Astrocyte (in vitro differentiated cells and primary cell): ENCODE measurements at places on chromosomes 4 and X.

DNA sequence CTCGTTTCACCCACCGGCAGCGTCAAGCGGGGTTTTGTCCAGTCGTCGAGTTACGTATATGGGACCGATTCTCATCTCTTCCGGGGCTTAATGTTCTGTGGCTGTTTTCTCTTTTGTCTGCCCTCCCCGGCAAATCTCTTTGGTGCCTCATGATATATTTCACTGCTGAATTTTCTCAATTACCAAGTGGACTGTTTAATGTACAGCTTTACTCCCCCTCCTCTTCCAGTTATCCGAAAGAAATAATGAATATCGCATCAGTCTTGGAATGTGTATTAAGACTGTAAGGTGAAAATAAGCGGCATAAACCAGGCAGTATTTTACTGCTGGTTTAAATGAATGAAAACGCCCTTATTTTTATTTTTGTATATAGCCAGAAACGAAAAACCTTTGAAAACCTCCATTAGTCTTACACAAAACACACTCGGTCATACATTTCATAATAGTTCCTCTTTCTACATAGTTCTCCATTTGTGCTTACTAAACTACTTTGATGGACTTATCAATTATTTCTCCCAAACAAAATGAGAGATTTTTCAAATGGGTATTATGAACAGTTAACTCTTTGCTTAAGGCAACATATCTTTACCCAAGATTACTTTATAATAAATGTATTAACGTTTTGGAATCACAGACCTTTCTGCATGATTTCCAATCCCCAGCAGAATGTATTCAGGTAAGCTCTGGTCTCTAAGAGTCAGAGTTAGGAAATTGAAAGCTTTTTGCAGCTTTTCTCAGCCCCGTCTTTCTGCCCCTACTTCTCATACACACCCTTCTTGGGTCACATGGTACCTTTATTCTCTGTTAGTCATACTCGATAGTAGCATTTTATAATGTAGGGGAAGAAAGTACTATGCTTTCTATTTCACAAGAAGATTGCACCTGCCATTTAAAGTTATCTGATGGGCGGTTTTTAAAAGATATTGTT is 979 bp downstream of the RP2 start:
- H3K27me3 ChIP-seq = no peaks in the 10 kb centered on the region
- H3K36me3 ChIP-seq = peaks cover 2% of the 10 kb centered on the region
- peaks cover 14% of the 10 kb centered on the region for H3K4me1 ChIP-seq
- peak overlapping the region; percentile 96 for H3K4me3 ChIP-seq
- peak overlapping the region; percentile 90 for H3K27ac ChIP-seq

- H3K36me3 ChIP-seq = no peaks in the 10 kb centered on the region
- no peaks in the 10 kb centered on the region for H3K27me3 ChIP-seq
- H3K4me1 ChIP-seq = no peaks in the 10 kb centered on the region
- no peak for DNase-seq
- no peak overlapping the region for H3K4me3 ChIP-seq
- H3K27ac ChIP-seq = no peak overlapping the region
Observed at GRCh38 chrX:96147681-96148080, 537.0 kb upstream of the DIAPH2 start.

DNA sequence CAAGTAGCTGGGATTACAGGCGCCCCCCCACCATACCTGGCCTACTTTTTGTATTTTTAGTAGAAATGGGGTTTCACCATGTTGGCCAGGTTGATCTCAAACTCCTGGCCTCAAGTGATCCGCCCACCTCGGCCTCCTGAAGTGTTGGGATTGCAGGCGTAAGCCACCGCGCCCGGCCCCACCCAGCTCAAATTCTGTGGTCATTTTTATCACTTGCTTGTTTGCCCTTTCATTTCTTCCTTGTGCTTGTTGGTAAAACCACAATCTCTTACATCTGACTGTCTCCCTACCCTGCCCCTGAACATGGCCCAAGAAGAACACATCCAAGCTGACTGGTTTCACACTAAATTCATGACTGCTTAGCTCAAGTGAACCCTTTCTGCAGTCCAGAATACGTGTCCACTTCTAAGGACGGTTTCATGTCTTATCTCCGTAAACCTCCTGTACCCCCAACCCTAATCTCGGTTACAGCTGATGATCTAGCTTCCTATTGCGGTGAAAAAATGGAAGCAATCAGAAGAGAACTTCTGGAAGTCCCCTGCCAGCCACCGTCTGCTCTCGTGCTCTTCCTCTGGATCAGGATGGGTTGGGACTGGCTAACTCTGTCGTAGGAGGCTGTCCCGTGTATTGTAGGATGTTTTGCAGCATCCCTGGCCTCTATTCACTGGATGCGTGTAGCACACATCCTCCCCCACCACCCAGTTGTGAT is 5.4 kb upstream of the RS1 start:
- no peak for DNase-seq
- no peaks in the 10 kb centered on the region for H3K4me1 ChIP-seq

GRCh38 chr4:158051401-158052235 is 121.2 kb downstream of the GASK1B start:
- H3K4me3 ChIP-seq = no peak overlapping the region
- DNase-seq = peak; percentile 97
- H3K36me3 ChIP-seq = no peaks in the 10 kb centered on the region

- no peaks in the 10 kb centered on the region for H3K36me3 ChIP-seq
- no peaks in the 10 kb centered on the region for H3K27me3 ChIP-seq
- H3K27ac ChIP-seq = no peak overlapping the region
Observed at GRCh38 chr4:55611358-55612059, 19.5 kb upstream of the PDCL2 start.

DNA sequence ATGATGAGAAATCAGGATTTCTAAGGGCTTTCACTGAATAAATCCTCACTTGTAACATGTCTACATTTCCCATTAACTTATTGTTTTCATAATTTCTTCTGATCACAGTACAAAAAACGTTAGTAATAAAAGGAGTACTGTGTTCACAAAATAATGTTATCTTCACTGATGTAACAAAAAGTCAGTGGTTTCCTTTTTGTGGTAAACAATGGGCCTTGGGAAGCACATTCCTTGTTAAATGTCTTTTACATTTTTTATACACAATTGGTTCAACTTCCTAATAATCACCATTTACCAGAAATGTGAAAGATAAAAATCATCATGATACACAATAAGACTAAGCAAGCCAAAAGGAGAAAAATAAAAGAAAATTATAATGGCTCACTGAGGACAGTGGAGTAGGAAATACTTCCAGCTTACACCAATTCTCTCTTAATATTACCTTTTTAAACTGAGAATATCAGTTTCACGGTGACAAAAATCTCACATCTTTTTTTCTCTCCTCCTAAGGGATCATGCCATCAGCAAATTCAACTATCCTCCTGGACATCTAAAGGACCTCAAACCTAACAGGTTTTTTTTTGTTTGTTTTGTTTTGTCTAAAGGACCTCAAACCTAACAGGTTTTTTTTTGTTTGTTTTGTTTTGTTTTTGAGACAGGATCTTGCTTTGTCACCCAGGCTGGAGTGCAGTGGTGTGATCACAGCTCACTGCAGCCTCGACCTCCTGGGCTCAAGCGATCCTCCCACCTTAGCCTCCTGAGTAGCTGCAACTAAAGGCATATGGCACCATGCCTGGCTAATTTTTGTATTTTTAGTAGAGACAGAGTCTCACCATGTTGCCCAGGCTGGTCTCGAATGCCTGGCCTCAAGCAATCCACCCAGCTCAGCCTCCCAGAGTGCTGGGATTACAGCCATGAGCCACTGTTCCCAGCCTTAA is 57.3 kb downstream of the FRYL start:
- peak; percentile 72 for DNase-seq
- no peak overlapping the region for H3K4me3 ChIP-seq
- no peak overlapping the region for H3K27ac ChIP-seq
- no peaks in the 10 kb centered on the region for H3K36me3 ChIP-seq
- no peaks in the 10 kb centered on the region for H3K27me3 ChIP-seq

DNA sequence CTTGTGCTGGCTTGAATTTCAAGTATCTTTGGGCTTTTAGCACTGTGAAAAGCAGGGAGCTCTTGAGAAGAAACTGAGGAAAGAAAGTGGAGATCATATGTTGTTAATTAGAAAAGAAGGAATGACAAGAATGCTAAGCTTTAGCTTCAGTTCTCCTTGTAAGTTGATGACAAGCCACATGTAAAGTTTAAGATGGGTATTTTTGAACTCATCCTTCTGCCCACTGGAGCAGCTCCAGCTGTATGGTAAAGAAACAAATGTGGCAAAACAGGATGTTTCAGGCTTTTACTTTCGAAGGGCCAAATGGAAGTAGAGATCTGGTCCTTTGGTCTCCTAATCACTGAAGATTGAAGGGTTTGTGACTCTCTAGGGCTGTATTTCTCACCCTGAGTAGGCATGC is 137.8 kb downstream of the GUCY2F start:
- H3K27me3 ChIP-seq = no peaks in the 10 kb centered on the region
- H3K36me3 ChIP-seq = no peaks in the 10 kb centered on the region
- no peak overlapping the region for H3K4me3 ChIP-seq

GRCh38 chr4:89301003-89301402 is 6.6 kb downstream of the GPRIN3 start:
- H3K36me3 ChIP-seq = no peaks in the 10 kb centered on the region
- DNase-seq = no peak
- H3K4me3 ChIP-seq = no peak overlapping the region
- H3K27ac ChIP-seq = no peak overlapping the region
- no peaks in the 10 kb centered on the region for H3K4me1 ChIP-seq

DNA sequence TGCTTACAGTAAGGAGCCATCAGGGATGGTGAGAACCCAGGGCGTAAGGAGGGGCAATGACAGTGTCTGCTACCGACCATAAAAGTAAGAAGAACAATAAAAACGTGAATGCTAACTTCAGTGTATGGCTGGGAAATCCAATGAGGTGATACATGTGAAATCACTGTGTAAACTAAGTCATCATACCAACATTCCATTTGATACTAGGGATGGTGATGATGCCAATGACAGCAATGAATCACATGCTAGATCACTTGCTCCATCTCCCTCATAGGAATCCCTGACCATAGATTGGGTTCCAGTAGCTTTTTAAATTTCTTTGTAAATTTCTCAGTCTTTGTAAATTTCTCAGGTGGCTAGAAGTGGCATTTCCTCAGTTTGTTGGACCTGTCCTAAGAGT is 146.3 kb downstream of the SMIM20 start:
- H3K4me3 ChIP-seq = no peak overlapping the region
- H3K27me3 ChIP-seq = no peaks in the 10 kb centered on the region
- H3K36me3 ChIP-seq = no peaks in the 10 kb centered on the region
- H3K4me1 ChIP-seq = no peaks in the 10 kb centered on the region
- peak; percentile 49 for DNase-seq

DNA sequence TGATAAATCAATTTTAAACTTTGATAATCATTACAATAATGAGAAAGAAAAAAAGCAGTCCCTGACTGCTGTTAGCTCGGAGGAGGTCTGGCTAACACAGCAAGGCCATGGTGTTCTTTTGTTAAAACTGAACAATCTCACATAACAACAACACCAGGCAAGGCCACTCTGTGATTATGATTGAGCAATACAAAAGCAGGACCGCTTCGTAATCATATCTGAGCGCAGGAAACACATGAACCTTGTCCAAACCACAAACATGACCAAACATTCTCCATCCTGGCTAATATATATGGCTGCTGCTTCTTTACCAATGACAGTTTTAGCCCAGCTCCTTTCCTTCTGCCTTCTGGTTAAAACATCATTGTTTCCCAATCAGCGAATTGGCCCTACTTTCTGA is 76.8 kb upstream of the DDX53 start:
- no peak overlapping the region for H3K4me3 ChIP-seq
- no peak overlapping the region for H3K27ac ChIP-seq
- H3K27me3 ChIP-seq = no peaks in the 10 kb centered on the region

DNA sequence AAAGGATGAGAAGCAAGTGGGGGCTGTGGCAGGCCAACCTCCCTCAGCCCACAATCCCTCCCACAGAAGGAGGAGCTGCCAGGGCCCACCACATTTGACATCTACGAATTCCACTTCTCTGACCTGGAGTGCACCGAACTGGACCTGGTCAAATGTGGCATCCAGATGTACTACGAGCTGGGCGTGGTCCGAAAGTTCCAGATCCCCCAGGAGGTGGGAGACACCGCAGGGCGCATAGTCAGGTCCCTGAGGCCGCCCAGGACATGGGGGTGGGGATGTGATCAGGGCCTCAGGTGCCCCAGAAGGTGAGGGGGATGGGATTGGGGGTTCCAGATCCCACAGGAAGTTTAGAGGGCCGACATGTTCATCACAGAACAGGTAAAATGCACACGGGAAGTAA is 13.7 kb downstream of the ATP5ME start:
- no peaks in the 10 kb centered on the region for H3K4me1 ChIP-seq
- H3K27me3 ChIP-seq = no peaks in the 10 kb centered on the region
- no peak overlapping the region for H3K27ac ChIP-seq
- no peak overlapping the region for H3K4me3 ChIP-seq

GRCh38 chr4:75790024-75790423 is 65.6 kb downstream of the USO1 start:
- no peak overlapping the region for H3K27ac ChIP-seq
- no peak overlapping the region for H3K4me3 ChIP-seq
- no peaks in the 10 kb centered on the region for H3K4me1 ChIP-seq
- no peaks in the 10 kb centered on the region for H3K27me3 ChIP-seq

DNA sequence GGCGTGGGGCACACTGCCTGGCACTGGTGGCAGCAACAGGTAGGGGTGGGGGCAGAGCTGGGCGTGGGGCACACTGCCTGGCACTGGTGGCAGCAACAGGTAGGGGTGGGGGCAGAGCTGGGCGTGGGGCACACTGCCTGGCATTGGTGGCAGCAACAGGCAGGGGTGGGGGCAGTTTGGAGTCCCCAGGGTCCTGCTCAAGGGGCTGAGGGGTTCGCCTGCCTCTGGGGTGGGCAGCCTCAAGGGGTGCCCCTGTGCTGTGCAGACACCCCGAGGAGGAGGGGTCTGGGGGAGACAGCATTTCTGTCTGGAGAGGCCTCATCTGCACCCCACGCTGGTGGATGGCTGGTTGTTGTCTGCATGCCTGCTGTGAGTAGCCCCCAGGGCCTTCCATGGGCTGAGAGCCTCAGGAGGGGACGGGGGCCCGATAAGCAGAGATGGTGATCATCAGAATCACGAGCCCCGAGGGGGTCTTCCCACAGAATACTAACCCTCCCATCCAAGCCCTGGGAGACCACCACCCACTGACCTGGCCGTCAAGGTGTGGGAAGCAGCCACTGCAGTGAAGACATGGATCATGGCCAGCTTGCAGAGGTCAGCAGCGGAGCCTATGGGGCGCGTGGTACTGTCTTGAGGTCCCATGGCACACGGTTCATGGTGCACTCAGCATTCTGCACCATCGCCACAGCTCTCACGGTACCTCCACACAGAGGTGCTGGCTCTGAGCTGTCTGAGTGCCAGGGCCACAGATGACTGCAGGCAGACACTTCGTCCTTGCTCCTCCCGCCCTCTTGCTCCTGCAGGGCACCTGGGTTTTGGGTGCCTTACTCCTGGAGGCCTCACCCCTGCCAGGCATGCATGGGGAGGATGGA is 21.5 kb downstream of the NAT8L start:
- H3K36me3 ChIP-seq = no peaks in the 10 kb centered on the region
- H3K27ac ChIP-seq = no peak overlapping the region
- DNase-seq = no peak
- H3K4me3 ChIP-seq = no peak overlapping the region

- H3K4me1 ChIP-seq = no peaks in the 10 kb centered on the region
- H3K36me3 ChIP-seq = no peaks in the 10 kb centered on the region
- peaks cover 2% of the 10 kb centered on the region for H3K27me3 ChIP-seq
- DNase-seq = no peak
- no peak overlapping the region for H3K27ac ChIP-seq
Observed at GRCh38 chr4:24117975-24118374, 228.1 kb upstream of the PPARGC1A start.

GRCh38 chrX:71291381-71291780 is 7.9 kb downstream of the NONO start:
- peaks cover 12% of the 10 kb centered on the region for H3K4me1 ChIP-seq
- H3K27me3 ChIP-seq = no peaks in the 10 kb centered on the region
- H3K4me3 ChIP-seq = no peak overlapping the region
